ENCODE measurements at places on chromosomes 1 and 21. TPM values are rescaled to one million over a fixed set of nuclear protein-coding genes. Genes with fewer than 3 reads are reported as not detected.

The LAX1 gene
- 2.2 TPM for total RNA-seq

The DMAP1 gene
- total RNA-seq, result 47.6 TPM

The COL6A1 gene
- 289 TPM for total RNA-seq

- no peak for DNase-seq
These were observed 36.5 kb upstream of the ADAMTS1 start for GRCh38 chr21:26881504-26882228.

- DNase-seq, result no peak
These were observed 15.8 kb upstream of the TNFRSF8 start for GRCh38 chr1:12047120-12047876.

DNA sequence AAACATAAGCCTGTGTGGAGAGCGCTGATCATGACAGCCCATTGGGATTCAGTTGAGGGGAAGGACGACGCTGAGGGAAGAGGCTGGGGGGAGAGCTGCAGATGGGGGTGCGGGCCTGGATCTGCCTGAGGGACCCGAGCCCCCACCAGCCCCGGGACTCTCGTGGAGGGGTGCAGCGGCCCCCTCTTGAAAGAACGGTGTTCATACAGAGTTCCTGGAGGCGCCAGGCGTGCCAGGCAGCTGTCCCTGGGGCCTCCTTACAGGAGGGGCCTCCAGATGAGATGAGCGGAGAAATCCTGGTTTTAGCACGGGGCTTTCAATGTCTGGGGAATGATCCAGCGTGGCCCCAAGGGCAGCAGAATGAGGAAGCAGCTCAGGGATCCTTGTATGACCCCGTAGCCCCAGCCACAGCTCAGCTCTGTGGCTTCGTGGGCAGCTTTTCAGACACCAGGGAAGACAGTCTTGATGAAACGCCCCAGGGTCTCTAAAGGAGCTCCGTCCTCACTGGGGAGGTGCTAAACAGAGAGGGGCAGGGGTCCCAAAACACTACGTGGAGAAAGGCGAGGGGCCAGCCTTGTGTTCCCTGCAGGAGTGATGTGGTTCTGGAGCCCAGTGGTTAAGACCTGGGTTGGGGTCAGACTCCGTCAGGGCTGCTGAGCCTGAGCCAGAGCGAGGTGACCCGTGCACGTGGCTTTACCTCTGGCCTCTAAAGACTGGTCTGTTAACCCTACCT is 7.2 kb upstream of the DSCAM start:
- DNase-seq, result no peak

GRCh38 chr1:192588546-192588945 is 13.0 kb downstream of the RGS1 start:
- DNase-seq, result no peak

DNA sequence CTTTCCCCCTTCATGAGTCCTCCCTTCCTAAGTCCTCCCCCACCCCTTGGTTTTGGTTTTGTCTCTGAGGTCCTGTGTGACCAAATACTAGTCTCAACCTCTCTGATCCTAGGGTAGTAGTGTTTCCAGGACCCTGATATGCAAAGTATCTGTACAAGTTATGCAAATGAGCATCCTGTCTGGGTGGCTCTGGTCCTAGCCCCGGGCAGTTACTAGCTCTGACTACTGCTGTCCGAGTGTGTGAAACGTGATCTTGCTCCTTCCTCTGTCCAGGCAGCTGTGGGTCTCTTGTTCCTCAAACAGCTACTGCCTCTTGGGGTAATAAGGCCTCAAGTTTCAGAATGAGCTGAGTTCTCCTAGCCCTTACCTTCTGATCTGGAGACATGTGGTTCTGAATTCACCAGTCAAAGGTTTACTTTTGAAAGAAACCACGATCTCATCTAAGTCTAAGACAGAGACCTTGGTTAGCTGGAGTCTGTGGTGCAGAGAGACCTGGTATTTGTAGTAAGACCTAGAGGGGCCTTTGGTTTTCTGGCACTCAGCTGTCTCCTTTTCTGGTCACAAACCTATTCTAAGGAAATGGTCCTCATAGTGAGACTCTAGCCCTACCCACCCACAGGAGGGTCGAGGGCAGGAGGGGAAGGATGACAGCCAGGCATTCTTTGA is 31.0 kb upstream of the IL19 start:
- no peak for DNase-seq

DNA sequence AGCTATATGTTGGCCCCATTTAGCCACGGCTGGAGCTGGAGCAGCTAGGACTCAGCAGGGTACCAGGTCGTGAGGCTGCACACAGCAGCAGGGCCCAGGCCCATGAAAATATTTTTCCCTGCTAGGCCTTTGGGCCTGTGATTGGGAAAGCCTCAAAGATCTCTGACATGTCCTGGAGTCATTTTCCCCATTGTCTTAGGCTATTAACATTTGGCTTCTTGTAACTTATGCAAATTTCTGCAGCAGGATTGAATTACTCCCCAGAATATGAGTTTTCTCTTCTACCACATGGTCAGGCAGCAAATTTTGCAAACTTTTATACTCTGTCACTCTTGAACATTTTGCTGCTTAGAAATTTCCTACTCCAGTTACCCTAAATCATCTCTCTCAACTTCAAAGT is 11.2 kb downstream of the CFHR2 start:
- no peak for DNase-seq

- DNase-seq, result no peak
These were observed 62.0 kb downstream of the TNN start for GRCh38 chr1:175129644-175129996.

DNA sequence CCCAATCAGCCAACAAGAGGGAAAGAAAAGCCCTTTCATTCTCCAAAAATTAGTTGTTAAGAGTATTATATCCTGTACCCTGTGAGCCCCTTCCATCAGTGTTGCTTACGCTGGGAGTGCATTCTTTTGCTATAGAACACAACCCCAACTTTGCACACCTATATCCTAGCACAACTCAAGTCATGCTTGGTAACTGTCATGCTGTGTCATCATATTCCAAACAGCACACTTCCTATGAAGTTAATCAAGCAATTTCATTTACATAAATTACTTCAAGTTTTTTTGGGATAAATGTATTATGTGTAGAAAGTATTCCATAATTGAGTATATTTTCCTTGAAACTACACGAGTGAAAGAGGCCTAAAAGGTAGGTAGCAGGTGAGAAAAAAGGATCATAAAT is 20.0 kb downstream of the FUBP1 start:
- DNase-seq, result no peak

- DNase-seq, result no peak
These were observed 4.5 kb downstream of the KLHDC7A start for GRCh38 chr1:18485227-18485626.

Measured in ureter (tissue), 1 donor.